Endothelial cell of umbilical vein (primary cell): ENCODE measurements at places on chromosomes 6 and 20. TPM values are rescaled to one million over a fixed set of nuclear protein-coding genes. Genes with fewer than 3 reads are reported as not detected.
A peak's percentile ranks its signal among the peaks of the same experiment; 100 is the strongest.

DNA sequence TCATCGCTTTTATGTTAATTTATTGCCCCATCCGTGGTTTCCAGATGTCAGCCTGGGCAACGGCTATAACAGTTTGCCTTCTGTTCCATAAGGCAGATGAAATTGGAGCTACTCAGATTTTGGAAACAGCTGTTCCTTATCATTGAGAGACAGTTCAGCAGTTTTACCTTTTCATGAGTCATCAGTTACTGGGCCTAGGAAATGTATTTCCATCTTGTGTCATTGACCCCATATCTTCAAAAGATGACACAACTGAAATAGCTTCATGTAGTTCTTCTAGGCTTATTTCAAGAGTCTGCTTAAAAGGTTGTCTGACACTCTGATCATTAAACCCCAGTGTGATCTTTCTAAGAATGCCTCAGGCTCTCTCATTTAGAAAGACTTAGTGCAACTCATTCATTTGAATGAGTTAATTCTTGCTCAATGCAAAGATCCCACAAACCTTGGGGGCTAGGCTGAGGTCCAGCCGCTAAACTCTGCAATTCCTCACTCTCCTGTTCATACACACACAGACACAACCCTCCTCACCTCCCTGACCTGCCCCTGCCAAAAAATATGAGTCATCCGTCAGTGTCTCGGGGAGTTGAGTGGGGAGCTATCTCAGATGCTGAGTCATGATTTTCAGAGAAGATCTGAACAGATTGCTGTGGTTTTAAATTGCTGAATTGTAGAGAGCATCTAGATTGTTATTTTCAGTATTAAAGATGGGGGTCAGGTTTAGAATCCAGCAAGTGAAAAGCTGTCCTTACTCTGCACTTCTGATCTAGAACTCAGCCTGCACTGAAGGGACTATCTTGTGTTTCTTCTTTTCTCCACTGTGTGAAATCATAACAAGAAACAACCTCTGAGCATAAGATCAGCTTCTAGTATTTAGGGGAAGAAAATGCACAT is 61.8 kb downstream of the RPP40 start:
- peak; percentile 70 for DNase-seq
- H3K4me1 ChIP-seq: peaks cover 14% of the 10 kb centered on the region
- H3K36me3 ChIP-seq: no peaks in the 10 kb centered on the region
- H3K4me3 ChIP-seq: no peak overlapping the region
- H3K27ac ChIP-seq: no peak overlapping the region

CALHM5 gene
- 6.6 and 7.1 TPM in 2 replicates for total RNA-seq

DNA sequence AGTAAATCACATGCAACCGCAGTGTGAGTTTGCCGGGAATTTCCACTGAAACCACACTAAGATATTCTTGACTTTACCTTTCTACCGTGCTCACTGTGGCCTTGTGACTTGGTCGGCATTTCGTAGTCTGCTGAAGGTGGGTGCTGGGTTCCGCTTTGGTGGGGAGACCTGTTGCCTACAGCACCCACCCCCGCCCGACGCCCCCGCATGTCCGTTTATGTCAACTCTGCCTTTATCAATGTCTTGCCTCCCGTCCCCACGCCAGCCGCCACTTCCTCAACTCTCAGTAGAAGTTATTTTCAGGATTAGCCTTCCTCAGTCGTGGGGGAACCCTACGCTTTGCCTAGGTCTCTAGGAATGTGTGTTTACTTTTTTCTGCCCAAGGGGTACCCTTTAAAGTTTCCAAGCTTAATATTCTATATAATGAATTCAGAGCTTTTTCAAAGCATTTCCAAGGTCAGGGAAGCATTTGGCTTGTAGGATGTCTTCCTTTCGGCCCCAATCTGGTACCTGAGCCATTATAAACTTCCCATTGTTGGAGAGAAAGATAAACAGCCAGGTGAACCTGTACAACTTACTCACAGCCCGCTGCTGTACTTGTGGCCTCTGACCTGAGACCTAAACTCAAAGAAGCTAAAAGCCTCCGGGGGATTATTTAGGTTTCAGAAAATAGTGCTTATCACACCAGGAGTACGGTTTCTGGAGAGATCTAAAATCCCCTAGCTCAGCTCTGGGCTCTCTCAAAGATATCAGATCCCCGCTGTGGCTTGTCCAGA is 54.2 kb downstream of the TBC1D7 start:
- DNase-seq: no peak
- H3K4me3 ChIP-seq: no peak overlapping the region
- H3K4me1 ChIP-seq: no peaks in the 10 kb centered on the region
- H3K36me3 ChIP-seq: no peaks in the 10 kb centered on the region
- H3K27ac ChIP-seq: no peak overlapping the region

GRCh38 chr6:40394381-40394780 is 192.8 kb downstream of the LRFN2 start:
- H3K4me1 ChIP-seq: no peaks in the 10 kb centered on the region
- H3K4me3 ChIP-seq: no peak overlapping the region
- H3K27me3 ChIP-seq: no peaks in the 10 kb centered on the region
- DNase-seq: no peak
- no peaks in the 10 kb centered on the region for H3K36me3 ChIP-seq
- no peak overlapping the region for H3K27ac ChIP-seq

GRCh38 chr6:143744551-143745165 is 66.9 kb downstream of the PHACTR2 start:
- H3K27me3 ChIP-seq: no peaks in the 10 kb centered on the region
- DNase-seq: no peak
- H3K4me3 ChIP-seq: no peak overlapping the region
- H3K27ac ChIP-seq: no peak overlapping the region
- peaks cover 2% of the 10 kb centered on the region for H3K36me3 ChIP-seq

DOK5 gene
- 5.7 and 14.2 TPM in 2 replicates for total RNA-seq

GRCh38 chr20:57615445-57615811 is 4.8 kb downstream of the ZBP1 start:
- no peaks in the 10 kb centered on the region for H3K4me1 ChIP-seq
- no peak for DNase-seq
- H3K36me3 ChIP-seq: no peaks in the 10 kb centered on the region
- no peaks in the 10 kb centered on the region for H3K27me3 ChIP-seq

GRCh38 chr6:70314296-70314695 is 11.4 kb upstream of the COL9A1 start:
- no peak for DNase-seq
- H3K36me3 ChIP-seq: no peaks in the 10 kb centered on the region
- H3K4me3 ChIP-seq: no peak overlapping the region
- H3K4me1 ChIP-seq: no peaks in the 10 kb centered on the region
- H3K27me3 ChIP-seq: no peaks in the 10 kb centered on the region
- no peak overlapping the region for H3K27ac ChIP-seq

SLC26A8 gene
- total RNA-seq: not detected in 2 replicates

DNA sequence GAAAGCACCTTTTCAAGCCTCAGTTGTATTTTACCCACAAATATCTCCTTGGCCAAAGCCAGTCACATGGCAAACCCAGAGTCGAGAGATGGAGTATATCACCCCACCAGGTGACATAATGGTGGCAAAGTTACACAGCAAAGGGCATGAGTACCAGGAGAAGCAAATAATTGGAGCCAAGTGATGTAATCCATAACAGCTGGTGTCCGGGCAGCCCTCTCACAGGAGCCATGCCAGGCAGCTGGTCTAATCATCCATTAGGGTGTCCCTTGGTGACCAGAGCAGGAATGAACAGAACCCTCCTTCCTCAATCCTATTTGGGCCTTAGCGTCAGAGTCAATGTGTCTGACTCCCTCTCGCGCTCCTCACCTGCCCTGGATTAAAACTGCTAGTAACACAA is 272.1 kb downstream of the LRFN2 start:
- no peak for DNase-seq
- H3K4me3 ChIP-seq: no peak overlapping the region
- no peaks in the 10 kb centered on the region for H3K27me3 ChIP-seq
- H3K4me1 ChIP-seq: no peaks in the 10 kb centered on the region
- no peak overlapping the region for H3K27ac ChIP-seq

DNA sequence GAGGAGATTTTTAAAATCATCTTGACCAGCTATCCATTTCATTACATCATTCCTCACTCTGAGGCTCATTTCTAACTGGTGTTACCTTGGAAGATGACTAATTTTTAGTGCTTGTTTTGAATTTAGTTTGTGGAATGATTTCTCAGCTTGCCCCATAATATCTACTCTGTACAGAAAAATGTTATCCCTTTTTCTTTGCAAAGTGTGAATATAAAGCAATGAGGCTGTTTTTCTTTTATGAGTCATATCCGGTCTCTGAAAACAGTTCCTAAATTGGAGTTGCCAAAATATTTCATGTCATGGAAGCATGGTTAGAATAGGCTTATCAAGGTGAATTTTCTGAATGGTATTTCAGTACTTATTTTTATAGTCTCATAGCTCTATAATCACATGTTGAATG is 43.8 kb downstream of the FUT9 start:
- DNase-seq: no peak
- no peaks in the 10 kb centered on the region for H3K27me3 ChIP-seq
- no peak overlapping the region for H3K27ac ChIP-seq
- no peaks in the 10 kb centered on the region for H3K4me1 ChIP-seq
- H3K36me3 ChIP-seq: no peaks in the 10 kb centered on the region
- no peak overlapping the region for H3K4me3 ChIP-seq

DNA sequence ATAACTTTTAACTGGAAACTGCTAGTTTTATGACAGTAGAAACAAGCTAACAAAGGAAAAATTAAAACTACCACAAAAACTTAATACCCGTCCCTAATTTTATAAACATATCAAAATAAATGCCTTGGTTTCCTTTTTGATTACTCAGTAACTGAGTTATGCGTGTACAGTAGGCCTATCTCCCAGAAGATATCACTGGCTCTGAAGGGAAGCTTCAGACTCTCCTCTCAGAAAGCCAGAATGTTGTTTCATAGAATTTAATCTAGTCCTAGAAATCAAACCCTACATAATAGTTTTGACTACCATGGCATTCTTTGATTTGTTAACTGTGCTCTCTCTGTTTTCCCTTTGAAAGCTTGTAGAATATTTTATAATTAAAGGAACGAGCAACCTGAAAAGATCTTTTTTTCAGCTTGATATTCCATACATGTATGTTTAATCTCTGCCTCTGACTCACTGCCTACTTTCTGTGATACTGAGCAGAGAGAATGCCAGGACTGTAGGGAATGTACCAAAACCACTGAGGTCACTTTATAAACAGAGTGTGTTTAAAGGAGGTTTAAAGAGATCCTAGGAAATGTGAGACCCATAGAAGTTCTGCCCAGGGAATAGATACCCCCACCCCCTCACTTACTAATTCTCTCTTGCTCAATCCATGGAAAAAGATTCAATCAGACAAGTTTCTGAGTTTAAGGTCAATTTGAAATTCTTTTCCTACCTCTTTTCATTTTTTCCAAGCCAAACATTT is 311.5 kb downstream of the HDGFL1 start:
- DNase-seq: peak; percentile 92
- no peak overlapping the region for H3K4me3 ChIP-seq
- H3K27me3 ChIP-seq: no peaks in the 10 kb centered on the region
- peaks cover 53% of the 10 kb centered on the region for H3K4me1 ChIP-seq
- peak overlapping the region; percentile 80 for H3K27ac ChIP-seq

GRCh38 chr6:64483956-64484499 is 848.4 kb downstream of the PHF3 start:
- DNase-seq: no peak
- H3K27me3 ChIP-seq: no peaks in the 10 kb centered on the region
- H3K36me3 ChIP-seq: no peaks in the 10 kb centered on the region
- no peak overlapping the region for H3K4me3 ChIP-seq
- no peaks in the 10 kb centered on the region for H3K4me1 ChIP-seq
- H3K27ac ChIP-seq: no peak overlapping the region

DNA sequence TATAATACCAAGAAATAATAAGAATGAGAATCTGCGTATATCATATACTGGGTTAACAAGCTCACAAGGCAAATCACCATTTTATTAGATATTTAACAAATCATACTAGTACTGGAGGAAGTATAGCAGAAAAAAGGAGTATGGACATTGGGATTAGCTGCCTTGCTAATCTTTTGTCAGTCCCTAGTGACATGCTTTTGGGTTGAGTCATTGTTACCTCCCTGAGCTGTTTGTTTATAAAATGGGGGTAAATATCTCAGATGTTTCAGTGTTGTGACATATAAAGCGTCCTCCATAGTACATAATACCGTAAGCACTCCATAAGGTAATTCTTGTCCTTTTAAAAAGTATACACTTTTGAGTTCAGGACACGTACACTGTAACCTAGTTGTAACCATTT is 107.0 kb downstream of the ESR1 start:
- no peaks in the 10 kb centered on the region for H3K4me1 ChIP-seq
- no peaks in the 10 kb centered on the region for H3K27me3 ChIP-seq
- no peak overlapping the region for H3K27ac ChIP-seq

DNA sequence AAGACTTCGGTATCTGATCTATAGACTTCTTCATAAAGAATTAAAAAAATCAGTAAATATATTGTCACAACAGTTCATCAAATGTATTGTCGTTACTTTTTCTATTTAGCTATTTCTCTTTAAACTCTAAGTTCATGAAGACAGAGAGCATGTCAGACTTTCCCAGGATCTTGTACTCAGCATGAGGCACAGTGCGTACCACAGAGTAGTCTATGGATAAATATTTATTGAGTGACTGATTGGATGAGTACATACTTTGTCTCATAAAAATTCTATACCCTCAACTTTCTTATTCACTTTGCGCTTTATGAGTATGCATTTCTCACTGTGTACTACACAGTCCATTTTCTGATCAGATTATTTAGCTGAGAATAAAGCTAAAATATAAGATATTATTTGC is 1284.4 kb upstream of the ADGRB3 start:
- no peak overlapping the region for H3K27ac ChIP-seq
- DNase-seq: no peak
- H3K4me3 ChIP-seq: no peak overlapping the region
- no peaks in the 10 kb centered on the region for H3K27me3 ChIP-seq

DNA sequence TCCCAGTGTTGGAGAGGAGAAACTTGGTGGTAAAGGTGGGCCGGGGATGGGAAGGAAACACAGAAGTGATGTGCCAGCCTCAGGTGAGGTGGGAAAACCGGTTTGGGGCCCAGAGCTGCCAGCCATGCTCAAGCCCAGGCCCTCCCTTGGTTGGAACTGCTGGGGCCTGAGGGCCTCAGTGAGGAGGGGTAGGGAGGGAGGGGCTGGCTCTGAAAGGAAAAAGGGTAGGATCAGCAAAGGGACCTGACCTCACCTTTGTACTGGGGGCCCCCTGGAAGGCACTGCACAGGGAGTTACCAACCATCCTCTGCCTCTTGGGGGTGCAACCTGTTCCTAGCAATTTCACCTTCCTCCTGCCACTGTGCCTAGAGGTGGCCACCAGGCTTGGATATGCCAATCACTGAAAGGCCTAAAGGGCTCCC is 1.8 kb upstream of the SPEF1 start:
- peaks cover 25% of the 10 kb centered on the region for H3K4me1 ChIP-seq
- no peak for DNase-seq
- no peak overlapping the region for H3K27ac ChIP-seq
- H3K36me3 ChIP-seq: peaks cover 5% of the 10 kb centered on the region
- H3K27me3 ChIP-seq: peaks cover 18% of the 10 kb centered on the region
- no peak overlapping the region for H3K4me3 ChIP-seq
